CD4-positive, alpha-beta memory T cell (primary cell): ENCODE measurements at places on chromosomes 11 and 22. TPM values are rescaled to one million over a fixed set of nuclear protein-coding genes. Genes with fewer than 3 reads are reported as not detected.
A peak's percentile ranks its signal among the peaks of the same experiment; 100 is the strongest.

The MED19 gene
- 20.2 TPM for polyA plus RNA-seq

- no peak for DNase-seq
Observed at GRCh38 chr11:100625041-100625440, 62.0 kb upstream of the ARHGAP42 start.

DNA sequence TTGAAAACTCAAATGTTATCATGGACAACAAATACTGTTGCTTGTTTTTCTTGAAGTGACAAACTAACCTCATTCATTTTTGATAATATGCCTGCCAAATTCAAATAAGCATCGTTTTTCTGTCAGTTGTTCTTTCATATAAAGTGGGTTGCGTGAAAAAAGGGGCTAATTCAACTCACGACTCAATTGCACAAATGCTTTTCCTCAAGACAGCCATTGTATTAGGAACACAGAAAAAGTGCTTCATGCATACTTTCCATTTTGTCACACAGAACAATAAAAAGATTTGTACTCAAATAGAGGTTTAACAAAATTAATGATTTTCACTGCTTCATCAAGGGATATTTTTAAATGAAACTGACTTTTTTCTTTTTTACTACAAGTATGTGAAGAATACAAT lies 94.6 kb upstream of the ALKBH3 start:
- DNase-seq, result no peak

DNA sequence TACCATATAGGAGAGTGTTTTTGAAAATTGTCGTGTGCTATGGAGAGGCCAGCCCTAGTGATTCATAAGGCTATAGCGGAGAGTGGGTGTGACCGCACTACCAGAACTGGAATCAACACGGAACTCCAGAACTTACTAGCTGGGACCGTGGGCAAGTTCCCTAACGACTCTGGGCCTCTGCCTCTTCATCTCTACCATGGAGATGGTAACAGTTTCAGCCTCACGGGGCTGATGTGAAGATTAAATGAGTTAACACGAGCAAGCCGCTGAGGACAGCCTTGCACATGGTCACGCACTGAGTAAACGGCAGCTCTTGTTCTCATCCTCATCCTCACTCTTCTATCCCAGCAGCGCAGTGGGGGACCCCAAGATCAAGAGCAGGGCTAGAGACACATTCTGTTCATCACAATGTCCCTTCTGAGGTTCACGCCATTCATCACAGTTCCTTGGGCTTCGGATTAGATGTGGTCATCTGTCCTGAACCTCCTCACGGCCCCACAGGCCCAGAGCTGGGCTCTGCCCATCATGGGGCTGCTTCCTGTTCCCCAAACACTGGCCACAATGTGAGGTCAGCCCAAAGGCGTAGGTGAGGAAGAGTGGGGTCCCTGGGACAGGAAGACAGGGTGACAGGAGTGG lies 47.2 kb upstream of the CD5 start:
- no peak for DNase-seq

The MPZL2 gene
- 0.64 TPM for polyA plus RNA-seq

DNA sequence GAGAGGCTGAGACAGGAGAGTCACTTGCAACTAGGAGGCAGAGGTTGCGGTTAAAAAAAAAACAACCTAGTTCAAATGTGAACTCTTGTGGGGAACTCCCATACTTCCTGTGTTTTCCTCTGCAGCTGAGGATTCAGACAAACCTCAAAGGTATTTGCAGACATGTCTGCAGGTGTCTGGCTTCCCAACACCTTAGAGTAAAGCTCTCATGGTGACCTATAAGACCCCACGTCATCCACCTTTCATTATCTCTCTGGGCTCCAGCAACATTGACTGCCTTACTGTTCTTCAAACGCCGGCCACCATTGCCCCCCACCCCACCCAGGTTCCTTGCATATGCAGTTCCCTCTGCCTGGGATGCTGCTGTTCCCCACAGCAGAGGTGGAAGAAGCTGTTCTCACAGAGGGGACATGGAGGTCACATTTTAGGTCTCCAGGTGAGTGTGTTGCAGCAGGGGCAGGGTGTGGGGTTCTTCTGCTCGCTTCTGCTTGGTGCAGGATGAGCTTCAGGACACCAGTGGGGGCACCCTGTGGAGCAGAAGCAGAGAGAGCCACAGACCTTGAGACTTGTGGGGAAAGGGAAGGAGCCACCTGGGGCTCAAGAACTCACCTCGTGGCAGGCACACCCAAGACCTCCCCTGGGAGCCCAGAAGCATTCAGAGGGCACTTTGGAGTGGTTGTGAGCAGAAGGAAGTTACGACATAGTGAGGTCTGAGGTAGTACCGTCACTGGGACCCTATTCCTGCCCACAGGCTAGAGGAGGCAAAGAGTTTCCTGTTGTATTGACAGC lies 203.2 kb downstream of the CSNK2A3 start:
- DNase-seq, result peak; percentile 85

- no peak for DNase-seq
Observed at GRCh38 chr11:7672960-7673723, at the start of gene CYB5R2. Gene CYB5R2 (minus strand): TSS chr11:7673500. CDS start chr11:7672825, 675 bp downstream.
